ENCODE measurements at places on chromosomes 6 and 20. TPM values are rescaled to one million over a fixed set of nuclear protein-coding genes. Genes with fewer than 3 reads are reported as not detected.

DNA sequence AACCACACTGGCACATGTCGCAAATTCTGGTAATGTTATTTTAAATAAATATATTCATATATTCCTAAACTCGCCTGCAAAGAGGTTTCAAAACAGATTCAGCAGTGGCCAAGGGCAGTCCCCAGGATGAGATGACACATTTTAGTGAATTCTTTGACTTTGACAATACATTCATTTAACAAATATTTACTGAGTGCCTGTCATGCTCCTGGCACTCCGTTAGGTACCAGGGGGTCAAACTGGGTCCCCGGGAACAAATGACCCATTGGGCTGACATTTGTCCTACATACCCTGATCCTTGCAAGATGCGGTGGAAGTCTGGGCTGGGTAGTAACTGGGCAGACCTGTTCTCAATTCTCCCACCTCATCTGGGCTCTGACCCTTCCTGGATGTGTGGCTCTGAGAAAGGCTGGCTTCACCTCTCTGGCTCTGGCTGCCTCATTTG is 74.9 kb downstream of the FYN start:
- DNase-seq = no peak

- DNase-seq = no peak
Observed at GRCh38 chr6:4776493-4777393, 539 bp downstream of the CDYL start.

DNA sequence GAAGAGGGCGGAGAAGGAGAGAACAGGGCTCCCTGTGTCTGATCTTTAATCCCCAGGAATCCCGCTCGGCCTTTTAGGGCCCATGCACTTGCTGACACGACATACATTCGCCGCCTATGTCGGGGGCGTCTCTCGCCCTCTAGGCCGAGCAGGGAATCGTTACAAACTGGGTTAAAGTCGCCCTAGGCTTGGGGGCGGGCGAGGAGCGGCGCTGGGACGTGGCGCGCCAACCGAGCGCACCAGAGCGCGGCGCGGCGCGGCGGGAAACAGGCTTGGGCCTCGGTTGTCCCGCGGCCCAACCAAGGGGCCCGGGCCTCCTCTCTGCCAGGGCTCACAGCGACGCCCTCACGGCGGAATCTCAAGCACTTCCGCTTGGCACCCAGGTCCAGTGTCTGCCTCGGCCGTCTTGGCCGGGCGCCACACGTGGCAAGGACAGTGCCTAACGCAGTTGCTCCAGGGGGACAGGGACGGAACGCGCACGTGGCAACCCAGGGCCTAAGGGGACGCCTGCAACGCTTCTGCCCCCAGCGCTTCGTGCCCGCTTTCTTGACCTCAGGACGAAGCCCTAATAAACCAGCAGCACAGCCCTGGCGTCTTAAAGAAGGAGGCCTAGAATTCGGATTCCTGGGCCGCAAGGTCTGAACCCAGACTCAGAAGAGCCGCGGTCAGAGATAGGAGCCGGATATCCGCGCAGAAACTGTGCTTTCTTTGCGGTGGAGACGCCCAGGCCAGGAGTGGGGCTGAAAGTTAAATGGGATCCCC is 71.5 kb downstream of the NCR2 start:
- DNase-seq = no peak

- DNase-seq = no peak
Observed at GRCh38 chr6:5197084-5197483, 63.7 kb downstream of the LYRM4 start.

DNA sequence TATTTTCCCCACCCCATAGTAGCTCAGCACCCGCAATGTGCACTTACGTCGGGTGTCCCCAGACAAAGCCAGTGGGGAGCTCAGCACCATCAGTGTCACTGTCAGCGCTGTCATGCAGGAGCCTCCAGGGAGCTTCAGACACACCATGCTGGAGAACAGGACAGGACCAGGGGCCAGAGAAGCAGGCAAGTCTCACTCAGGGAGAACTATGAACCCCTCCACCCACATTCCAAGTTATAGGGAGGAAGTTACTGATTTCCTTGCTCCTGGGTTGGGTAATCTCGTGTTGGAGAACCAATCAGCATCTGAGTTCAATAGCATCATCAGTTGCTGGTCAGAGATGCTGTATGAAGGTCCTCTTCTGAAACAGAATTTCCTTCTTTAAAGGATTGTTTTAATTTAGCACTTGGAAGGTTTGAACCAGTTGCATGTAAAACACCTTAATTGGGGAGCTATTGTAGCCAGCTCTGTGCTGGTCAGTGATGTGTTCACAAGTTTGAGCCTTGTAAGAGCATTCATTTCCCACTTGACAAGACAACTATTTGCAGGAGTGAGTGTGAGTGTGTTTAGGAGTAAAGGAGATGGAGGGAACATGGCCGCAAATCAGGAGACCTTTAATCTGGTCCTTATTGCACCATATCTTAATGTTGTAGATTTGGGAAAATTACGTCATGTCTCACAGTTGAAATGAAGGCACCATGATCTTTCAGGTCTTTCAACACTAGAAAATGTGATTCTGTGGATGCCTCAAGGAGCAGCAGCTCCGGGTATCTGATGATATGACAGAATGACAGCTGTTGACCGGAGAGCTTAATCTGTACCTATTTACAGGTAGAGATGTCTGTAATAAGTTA is at the start of gene HLA-DRB1:
HLA-DRB1 (minus strand) TSS at position 253 of the 854 bp plus-strand sequence; CDS start at position 147, 106 bp downstream.
- DNase-seq = peak; percentile 28

GRCh38 chr6:79557673-79558467 is 20.6 kb upstream of the LCA5 start:
- DNase-seq = no peak

DNA sequence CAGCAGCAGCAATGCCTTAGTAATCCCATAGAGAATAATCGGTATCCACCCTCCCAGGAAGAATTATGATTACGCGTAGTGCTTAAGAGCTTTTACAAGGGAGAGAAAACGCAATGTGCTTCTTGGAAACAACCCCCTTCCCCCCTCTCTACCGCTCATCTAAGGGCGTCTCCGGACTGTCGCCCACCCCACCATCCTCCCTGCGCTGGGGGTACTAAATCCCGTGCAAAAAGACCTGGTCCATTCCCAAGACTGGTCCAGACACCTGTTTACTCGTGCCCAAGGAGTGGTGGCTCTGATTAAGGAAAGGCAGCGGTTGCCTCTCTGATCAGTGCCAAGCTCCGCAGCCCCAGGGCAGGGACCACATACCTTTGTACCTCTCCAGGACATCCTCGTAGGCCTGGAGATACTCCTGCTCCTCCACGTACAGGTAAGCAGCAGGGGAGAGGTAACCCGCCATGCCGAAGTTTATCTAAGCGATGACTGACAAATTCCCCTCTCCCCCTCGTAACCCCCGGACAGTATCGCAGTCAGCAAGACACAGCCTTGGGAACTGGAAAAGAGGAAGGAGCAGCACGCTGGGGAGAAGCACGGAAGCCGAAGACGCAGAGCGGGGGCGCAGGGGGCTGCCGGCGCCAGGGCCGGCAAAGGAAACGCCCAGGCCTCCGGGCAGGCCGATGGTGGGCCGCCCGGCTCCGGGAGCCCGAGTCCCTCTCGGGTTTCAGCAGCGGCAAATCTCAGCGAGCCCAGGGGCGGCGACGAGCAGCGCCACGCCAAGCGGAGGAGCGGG is 112.0 kb upstream of the BEND6 start:
- DNase-seq = no peak

DNA sequence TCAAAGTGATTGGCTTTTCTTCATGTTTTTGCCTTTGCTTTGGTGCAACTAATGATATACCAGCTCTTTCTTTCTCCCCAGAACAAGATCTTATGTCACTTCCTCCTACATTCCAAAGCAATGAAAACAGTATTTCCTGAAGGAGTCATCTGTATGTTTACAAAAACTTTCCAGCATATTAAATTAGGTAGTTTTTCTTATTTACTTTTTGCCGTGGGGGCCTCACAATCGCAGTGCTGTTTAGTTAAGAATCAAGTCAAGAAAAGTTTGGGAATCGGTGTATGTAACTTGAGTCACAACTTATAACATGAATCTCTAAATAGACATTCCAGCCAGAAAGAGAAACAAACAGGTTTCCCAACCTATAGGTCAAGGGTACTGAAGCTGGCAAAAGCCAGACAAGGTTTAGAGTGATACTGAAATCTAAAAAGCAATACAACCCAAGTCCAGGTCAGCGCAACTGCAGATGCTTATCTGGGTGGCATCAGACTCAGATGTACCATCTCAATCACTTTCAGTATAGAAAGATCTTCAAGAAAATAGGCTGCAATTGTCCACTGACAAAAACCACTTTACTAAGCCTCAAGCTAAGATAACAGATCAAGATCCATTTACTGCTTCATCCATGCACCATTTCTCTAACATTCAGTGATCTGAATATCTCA is 63.6 kb downstream of the IPCEF1 start:
- no peak for DNase-seq

- no peak for DNase-seq
Observed at GRCh38 chr6:133099573-133099972, 141.6 kb upstream of the EYA4 start.

- DNase-seq = peak; percentile 49
Observed at GRCh38 chr6:158009114-158009891, 27.6 kb downstream of the SYNJ2 start.

DNA sequence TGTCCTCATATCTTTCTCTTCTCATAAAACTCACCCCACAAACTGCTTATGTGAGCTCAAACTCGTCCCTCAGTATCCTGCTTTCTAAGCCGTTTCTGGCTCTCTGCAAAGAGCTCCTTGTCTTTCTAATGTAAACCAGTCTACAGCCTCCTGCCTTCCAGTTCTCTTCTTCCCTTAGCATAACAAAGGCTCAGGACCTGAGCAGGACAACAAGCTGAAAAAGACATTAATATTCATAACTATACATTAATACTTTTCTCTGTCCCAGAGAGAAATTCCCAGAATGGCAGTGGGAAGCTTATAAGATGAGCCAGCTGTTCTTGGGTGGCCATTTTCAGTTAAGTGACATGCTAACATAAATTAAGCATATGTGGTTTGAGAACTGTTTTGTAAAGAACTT is 207.0 kb upstream of the TCF21 start:
- DNase-seq = no peak

GRCh38 chr20:61521687-61522420 is 269.8 kb downstream of the CDH4 start:
- DNase-seq = no peak

GRCh38 chr6:125474061-125474460 is 172.3 kb upstream of the HDDC2 start:
- DNase-seq = no peak

DNA sequence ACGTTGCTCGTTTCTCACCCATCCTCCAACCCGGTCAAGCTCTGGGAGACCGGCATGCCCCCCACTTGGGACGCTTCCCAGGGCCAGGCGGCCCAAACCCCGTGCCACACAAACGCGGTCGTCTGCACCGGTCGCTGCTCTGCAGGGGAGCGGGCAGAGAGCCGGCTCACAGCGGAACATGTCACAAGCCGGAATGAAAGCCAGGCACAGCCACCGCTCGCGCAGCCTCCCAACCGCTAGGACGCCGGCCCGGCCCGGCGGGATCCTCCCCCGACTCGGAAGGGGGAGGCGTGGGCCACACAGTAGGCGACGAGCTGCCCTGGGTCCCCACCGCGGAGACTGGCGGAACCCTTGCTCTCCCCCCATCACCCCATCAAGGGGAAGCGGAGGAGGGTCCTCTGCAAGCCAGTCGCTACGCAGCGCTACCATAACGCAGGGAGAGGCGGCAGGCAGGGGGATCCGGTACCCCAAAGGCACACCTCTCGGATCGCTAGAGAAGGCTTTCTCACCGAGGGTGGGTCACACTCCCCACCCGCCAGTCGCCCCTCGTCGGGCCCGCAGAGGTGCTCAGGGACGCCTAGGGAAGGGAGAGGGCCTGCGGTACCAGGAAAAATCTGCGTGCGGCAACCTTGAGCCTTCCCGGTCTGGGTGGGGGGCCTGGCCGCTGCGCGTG is 768.4 kb upstream of the DEFB115 start:
- DNase-seq = no peak

- DNase-seq = no peak
Observed at GRCh38 chr6:20411544-20411943, 9.9 kb downstream of the E2F3 start.

- DNase-seq = peak; percentile 37
Observed at GRCh38 chr6:24667378-24667803, 514 bp downstream of the ACOT13 start.

GRCh38 chr6:119736296-119737021 is 386.9 kb upstream of the MAN1A1 start:
- DNase-seq = no peak

DNA sequence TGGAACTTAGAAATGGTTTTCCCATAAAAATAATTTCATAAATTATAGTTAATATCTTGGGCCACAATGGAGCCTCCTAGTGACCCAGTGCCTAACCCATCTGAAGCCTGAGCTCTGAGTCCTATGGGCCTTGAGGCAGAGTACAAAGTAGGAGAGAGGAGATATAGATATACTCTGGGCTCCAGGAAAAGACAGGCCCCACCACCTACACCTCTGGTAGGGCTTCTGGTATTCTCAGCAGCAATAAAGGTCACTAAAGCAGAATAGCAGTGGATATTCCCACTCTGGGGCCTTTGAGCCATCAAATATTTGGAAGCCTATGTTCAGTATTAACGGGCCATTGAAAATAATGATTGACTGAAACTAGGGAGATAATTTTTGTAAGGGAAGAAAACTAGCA is 24.1 kb downstream of the CYP39A1 start:
- DNase-seq = no peak

- DNase-seq = peak; percentile 70
Observed at GRCh38 chr20:62382306-62383198, 4.4 kb upstream of the RPS21 start.

- DNase-seq = no peak
Observed at GRCh38 chr6:127515234-127515793, 3.8 kb downstream of the MTCL3 start.

DNA sequence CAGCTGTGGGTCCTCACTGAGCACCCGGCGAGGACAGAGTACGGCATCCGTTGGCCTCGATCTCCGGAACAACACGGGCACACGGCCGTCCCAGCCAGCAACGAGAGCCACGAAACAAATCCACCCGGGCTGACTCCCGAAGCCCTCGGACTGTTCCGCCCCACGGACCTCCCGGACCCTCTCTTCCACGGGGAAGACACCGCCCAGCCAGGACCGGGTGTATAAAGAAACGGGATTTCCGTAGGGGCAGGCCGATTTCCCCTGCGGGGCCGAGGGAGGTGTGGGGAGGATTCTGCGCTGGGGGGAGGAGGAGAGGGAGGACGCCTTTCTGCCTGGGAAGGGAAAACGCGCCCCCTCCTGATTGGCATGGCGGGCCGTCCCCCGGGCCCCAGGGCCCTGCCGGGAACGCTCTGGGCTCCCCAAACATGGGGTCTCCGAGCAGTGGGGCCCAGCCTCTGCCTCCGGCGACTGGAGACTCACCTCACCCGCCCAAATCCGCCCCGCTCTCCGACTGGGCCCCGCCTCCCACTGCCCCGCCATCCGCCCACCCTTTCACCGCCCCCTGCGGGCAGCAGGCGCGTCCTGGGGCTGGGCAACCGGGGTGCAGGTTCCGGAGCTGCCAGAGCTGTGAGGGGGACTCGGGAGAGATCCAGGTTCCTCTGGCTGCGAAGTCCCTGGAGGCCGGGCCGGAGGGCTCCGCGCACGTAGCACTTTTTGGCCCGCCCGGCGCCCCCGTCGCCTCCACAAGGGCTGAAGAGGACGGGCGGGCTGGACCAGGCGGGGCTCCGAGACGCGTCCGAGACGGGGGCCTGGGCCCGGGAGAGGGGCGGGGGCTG is 679 bp upstream of the PPDPF start:
- DNase-seq = no peak

The GGTLC1 gene
- 0.40 TPM for total RNA-seq

The CCR6 gene
- 1.3 TPM for total RNA-seq

The SIRPA gene
- total RNA-seq = 53.4 TPM

The ULBP1 gene
- total RNA-seq = 0.09 TPM

The NKX2-4 gene
- total RNA-seq = not detected

The FAM83B gene
- 14.5 TPM for total RNA-seq

The NKAPL gene
- total RNA-seq = 1.9 TPM

The LAMP5 gene
- 0.66 TPM for total RNA-seq

The PROCR gene
- total RNA-seq = 21.4 TPM

The SPATS1 gene
- total RNA-seq = not detected
